Bronchus fibroblast of lung (primary cell): ENCODE measurements at places on chromosomes 16 and 17. TPM values are rescaled to one million over a fixed set of nuclear protein-coding genes. Genes with fewer than 3 reads are reported as not detected.

Gene GPRC5B
- 3.2 and 3.7 TPM in 2 replicates for total RNA-seq

Gene PIK3R5
- total RNA-seq: not detected in 2 replicates

Gene EVPL
- not detected in 2 replicates for total RNA-seq

Gene SSTR5
- total RNA-seq: not detected in 2 replicates

Gene ZACN
- not detected in 2 replicates for total RNA-seq

Gene CNGB1
- total RNA-seq: not detected in 2 replicates

Gene PFN1
- total RNA-seq: 2,381 and 2,852 TPM in 2 replicates

Gene TBC1D16
- total RNA-seq: 19.8 and 22.7 TPM in 2 replicates
